T-helper 2 cell (primary cell): ENCODE measurements at places on chromosomes 2 and 18.

DNA sequence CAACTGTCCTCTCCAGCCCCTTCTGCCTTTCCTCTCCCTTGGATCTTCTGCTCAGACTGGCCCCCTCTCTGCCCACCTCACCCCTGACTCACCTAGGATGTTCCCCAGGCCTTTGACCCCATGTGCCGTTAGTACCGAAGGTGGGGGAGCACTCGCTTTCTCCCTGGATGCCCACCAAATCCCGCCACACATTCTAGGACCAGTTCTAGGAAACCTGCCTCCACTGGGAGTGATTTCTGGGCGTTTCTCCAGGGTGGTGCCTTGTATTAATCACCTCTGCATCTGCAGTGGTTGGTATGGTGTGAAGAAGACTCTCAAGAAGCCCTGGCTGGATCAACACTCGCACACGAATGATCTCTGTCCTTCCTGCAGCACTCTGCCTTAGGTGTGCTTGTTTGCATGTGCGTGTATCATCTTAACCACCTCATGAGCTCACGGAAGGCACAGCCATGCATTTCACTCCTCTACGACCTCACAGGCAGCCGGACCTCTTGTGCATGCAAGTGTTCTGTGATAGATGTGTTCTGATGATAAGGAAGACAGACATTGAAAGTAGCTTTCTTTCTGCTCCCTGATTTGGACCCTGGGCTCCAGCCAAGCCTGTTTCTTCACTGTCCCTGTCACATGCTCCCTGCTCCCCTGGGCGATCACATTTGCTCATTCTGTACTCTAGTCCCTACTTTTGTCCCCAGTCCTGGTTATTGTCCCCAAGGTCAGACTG is 69.4 kb downstream of the LIPG start:
- DNase-seq, result no peak

GRCh38 chr18:13500869-13501542 is 225.4 kb downstream of the FAM210A start:
- no peak for DNase-seq

- no peak for DNase-seq
These were observed 23.8 kb downstream of the GNLY start for GRCh38 chr2:85718009-85718391.

DNA sequence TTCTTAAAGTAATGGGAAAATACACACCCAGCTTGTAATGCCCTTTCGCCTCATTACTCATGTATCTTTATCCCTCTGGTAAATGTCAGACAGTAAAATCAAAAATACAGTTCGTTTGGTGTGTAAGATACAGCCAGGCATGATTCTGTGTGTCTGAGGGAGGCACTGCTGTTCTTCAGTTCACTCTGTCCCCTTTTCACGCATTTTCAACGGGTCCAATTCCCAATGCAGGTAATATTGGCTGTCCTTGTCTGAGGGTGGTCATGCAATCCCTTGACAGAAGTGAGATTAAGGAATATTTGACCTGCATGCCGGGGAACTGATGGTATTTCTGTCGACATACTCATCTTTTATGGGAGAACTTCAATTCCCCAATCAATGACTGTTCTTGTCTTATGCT is 587.2 kb upstream of the NXPH2 start:
- no peak for DNase-seq

GRCh38 chr2:150379166-150379565 is 108.3 kb downstream of the RND3 start:
- DNase-seq, result no peak

DNA sequence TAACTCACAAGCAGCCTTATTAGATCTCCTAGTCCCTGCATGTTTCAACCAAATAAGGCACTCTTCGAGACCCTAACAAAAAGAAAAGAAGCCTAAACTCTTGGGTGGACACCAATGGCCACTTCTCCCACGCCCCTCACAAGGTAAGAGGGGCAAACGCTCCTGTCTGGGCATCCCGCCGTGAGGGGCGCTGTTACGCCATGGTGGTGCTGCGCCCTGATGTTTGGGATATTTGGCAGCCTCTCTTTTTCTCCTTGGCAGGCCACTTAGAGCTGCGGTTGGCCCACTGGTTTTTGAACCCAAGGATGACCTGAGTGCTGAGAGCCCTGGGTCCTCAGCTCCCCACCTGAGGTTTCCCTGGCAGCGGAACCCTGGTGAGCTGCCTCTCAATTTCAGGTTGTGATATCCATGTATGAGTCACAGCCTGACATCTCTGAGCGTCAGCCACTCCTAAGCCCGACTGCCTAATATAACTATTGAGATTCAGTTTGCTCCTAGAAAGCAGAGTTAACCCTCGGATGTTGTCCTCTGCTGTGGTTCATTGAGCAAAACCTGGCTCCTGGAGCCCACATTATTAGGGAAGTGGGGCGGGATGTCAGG is 103.3 kb downstream of the COL6A3 start:
- DNase-seq, result no peak

GRCh38 chr2:230968921-230969658 is 26.8 kb upstream of the SPATA3 start:
- peak; percentile 77 for DNase-seq

DNA sequence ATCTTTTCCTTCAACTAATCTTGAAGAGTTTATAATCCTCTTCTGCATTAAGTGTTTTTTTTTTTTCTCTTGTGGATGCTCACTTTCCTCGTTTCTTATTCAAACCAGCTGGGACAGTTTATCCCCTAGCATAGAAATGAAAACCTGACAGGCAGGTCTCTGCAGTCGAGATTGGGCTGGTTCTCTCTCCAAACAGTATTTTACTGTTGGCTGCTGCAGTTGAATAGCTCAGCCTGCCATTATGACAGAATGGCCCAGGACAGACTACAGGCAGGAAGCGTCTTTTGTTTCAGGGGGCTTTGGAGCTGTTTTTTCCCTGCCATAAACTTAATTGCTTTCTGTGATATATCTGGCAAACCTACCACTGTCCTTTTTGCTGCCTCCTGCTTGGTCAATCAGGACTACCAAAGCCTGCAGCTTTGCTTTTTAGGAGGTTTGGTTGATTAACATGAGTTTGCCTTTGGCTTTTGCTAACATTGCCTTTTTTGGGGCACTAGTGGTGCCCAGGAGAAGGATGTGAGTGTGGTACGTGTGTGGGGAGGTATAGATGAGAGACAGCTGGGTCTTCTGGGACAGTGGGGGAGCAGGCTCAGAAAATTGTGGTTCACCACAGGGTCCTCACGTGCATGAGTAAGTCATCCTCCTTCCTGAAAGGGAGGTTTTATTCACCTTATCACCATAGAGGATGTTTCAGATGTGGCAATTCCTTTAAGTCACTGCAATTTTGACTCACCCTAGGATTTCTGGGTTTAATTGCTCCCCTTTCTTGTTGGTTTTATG is 128.7 kb downstream of the LYPD6B start:
- DNase-seq, result peak; percentile 10

DNA sequence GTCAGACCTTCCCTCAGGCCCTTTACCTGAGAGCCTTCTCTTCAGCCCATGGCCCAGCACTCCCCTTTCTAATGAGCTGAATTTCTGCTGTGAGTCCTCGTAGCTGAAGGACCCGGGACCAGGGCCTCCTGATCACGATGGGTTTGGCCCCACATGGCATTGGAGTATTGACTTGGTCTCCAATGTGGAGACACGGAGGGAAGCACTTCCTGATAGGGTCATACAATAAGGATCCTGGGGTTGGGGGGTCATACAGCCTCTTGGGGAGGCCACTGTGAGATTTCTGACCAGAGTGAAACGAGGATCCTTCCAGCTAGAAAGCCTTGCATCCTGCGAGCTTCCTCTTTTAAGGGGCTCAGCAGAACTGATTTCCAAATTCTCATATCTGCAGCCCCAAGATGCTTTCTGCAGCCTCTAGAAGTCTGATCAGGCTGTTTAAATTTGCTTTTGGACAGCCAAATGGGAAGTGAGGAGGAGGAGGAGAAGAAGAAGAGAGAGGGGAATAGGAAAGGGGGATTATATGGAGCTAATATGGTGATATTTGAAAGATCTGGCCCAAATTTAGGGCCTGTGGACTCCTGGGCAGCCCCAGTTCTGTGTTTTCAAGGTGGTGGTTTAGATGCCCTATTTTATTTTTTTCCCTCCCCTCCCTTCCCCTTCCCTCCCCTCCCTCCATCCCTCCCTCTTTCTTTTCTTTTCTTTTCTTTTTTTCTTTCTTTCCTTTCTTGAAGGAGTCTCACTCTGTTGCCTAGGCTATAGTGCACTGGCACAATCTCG is 38.9 kb downstream of the RHOB start:
- no peak for DNase-seq

DNA sequence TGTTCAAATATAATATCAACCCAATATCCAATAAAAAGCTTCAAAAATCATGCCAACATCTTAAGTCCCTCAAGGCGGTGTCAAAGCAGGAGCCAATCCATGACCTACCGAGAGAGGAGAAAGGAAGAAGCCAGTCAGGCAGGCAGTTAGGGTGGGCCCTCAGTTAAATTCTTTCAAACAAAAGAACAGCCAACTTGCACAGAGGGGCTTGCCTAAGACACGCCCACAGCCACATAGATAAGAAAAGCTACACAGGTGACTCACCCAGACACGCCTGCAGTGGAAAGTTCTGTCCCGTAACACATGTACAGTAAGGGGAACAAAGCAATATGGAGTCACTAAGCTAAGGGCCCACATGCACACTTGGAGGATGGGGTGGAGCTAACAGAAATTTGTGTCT is 61.3 kb downstream of the SP110 start:
- DNase-seq, result no peak

- no peak for DNase-seq
These were observed 534.6 kb downstream of the MBD2 start for GRCh38 chr18:53689886-53690285.

- no peak for DNase-seq
These were observed 17.3 kb downstream of the BMP10 start for GRCh38 chr2:68853915-68854314.

GRCh38 chr2:227106845-227107759 is 56.9 kb downstream of the COL4A4 start:
- DNase-seq, result no peak

DNA sequence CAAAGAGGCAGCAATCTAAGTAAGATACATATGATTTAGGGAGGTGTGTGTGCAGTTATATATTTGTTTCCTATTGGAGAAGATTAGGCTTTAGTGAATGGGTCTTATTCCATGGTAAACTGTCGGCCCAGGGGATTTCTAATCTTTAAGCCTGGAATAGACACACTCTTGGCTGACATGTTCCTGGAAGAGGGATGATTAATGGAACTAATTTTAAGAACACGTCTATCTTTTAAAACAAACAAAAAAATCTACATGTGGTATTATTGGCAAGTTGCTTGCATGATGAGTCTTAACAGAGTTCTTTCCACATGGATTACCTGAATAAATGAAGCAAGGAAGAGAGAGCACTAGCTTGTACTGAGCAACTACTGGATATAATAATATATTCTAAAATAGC is 114.2 kb upstream of the NT5C1B start:
- DNase-seq, result no peak

- no peak for DNase-seq
These were observed 126.1 kb downstream of the WDSUB1 start for GRCh38 chr2:159160412-159160811.

DNA sequence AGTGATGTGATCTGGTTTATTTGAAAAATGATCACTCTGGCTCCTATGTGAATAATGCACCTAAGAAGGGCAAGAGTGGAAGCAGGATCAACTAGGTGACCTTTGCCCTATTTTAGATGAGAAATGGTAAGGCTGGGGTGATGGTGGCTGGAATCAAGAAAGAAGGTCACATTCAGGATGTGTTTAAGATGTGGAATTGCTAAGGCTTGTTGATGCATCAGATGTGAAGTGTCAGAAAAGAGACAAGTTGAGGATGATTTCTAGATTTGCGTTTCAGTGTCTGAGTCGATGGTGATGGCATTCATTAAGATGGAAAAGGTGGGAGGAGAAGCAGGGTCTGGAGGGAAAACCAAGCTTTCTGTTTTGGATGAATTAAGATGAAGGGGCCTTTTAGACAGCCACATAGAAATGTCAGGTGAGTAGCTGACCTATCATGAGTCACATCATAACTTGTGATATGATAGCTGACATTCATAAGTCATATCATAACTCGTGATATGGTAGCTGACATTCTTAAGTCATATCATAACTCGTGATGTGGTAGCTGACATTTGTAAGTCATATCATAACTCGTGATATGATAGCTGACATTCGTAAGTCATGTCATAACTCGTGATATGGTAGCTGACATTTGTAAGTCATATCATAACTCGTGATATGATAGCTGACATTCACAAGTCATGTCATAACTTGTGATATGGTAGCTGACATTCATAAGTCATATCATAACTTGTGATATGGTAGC is 101.2 kb upstream of the SEC11C start:
- no peak for DNase-seq
